ENCODE measurements at places on chromosomes 7 and 10. TPM values are rescaled to one million over a fixed set of nuclear protein-coding genes. Genes with fewer than 3 reads are reported as not detected.

DNA sequence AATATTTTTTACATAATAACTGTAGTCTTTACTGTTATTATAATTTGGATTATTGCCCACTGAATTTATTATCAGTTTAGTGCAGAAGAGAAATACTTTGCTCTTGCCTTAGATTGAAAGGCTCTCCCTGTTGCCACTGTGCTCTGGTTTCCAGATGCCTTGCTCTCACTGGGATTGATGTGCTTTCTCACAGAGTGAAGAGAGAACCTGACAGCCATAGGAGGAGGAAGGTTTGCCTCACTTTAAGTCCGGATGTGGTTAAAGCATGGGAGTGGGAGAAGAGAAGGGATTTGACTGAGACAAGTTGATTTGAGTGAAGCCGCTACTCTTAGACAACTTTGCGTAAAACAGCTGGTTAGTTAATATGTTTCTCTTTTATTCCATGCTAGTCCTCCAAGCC lies 68.2 kb upstream of the RPA3 start:
- no peaks in the 10 kb centered on the region for H3K27me3 ChIP-seq
- peaks cover 17% of the 10 kb centered on the region for H3K4me1 ChIP-seq
- no peaks in the 10 kb centered on the region for H3K36me3 ChIP-seq
- H3K4me3 ChIP-seq = no peak overlapping the region

- no peak for DNase-seq
- H3K27ac ChIP-seq = no peak overlapping the region
- H3K36me3 ChIP-seq = no peaks in the 10 kb centered on the region
- no peaks in the 10 kb centered on the region for H3K27me3 ChIP-seq
- H3K4me1 ChIP-seq = no peaks in the 10 kb centered on the region
Observed at GRCh38 chr10:124587811-124588211, 126.2 kb downstream of the LHPP start.

DNA sequence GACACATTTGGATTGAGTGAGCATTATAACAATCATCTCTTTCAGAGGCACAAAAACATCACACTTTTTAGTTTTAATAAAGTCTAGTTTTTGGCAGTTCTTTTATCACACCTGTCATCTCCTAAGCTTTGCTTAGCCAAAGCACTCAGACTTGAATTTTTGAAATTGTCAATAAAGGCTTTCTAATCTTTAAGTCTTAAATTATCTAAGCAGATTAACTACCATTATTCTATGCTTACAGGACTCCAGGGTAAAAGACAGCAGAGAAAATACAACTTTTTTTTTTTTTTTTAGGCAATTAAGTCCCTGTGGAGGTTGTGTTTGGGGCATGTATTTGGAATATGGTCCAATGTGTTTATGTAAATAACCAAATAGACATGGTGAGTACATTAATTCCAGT lies 17.6 kb upstream of the DLX6 start:
- no peak overlapping the region for H3K4me3 ChIP-seq
- no peak for DNase-seq
- H3K27me3 ChIP-seq = peaks cover 88% of the 10 kb centered on the region
- no peaks in the 10 kb centered on the region for H3K36me3 ChIP-seq

GRCh38 chr7:141558544-141559183 lies 7.5 kb downstream of the AGK start:
- H3K27ac ChIP-seq = no peak overlapping the region
- no peaks in the 10 kb centered on the region for H3K4me1 ChIP-seq
- H3K27me3 ChIP-seq = no peaks in the 10 kb centered on the region
- H3K4me3 ChIP-seq = no peak overlapping the region

- no peaks in the 10 kb centered on the region for H3K36me3 ChIP-seq
- H3K4me1 ChIP-seq = peaks cover 19% of the 10 kb centered on the region
- H3K27me3 ChIP-seq = no peaks in the 10 kb centered on the region
- no peak overlapping the region for H3K4me3 ChIP-seq
- DNase-seq = no peak
Observed at GRCh38 chr10:62912086-62912485, 95.9 kb upstream of the EGR2 start.

GRCh38 chr7:50954245-50954644 lies 171.5 kb upstream of the GRB10 start:
- H3K4me3 ChIP-seq = no peak overlapping the region
- no peaks in the 10 kb centered on the region for H3K27me3 ChIP-seq
- peaks cover 23% of the 10 kb centered on the region for H3K4me1 ChIP-seq
- no peak overlapping the region for H3K27ac ChIP-seq
- peaks cover 7% of the 10 kb centered on the region for H3K36me3 ChIP-seq

- H3K27me3 ChIP-seq = no peaks in the 10 kb centered on the region
- H3K4me3 ChIP-seq = no peak overlapping the region
- no peak overlapping the region for H3K27ac ChIP-seq
- no peaks in the 10 kb centered on the region for H3K4me1 ChIP-seq
- DNase-seq = no peak
Observed at GRCh38 chr7:77710861-77711260, 14.6 kb downstream of the RSBN1L start.

DNA sequence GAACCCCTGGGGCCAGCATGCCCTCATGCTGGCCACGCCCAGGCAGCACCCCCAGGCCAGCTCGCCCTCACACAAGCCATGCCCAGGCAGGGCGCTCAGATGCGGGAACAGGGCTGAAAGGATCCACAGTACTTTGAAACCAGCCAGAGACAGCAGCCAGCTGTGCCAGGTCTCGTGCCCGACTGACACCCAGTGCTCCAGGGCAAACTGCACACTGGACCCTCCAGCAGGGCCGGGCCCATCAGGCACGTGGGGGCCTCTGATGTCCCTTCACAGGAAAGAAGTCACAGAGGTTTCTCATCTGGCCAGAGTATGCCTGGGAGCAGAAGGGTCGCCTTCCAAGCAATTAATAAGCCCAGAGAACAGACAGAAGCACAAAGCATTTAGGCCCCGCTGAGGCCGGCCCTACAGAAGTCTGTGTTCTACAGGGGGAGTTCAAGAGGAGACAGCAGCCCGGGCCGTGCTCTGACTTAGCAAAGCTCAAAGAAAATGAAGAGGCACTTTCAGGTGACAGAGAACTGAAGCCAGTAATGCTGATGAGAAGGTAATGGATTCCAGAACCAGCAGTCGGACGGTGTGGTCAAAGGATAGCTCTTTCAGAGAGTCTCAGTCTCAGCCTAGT lies 21.4 kb downstream of the MAD1L1 start:
- H3K27ac ChIP-seq = no peak overlapping the region
- H3K36me3 ChIP-seq = no peaks in the 10 kb centered on the region
- H3K27me3 ChIP-seq = no peaks in the 10 kb centered on the region
- DNase-seq = no peak
- no peaks in the 10 kb centered on the region for H3K4me1 ChIP-seq

DNA sequence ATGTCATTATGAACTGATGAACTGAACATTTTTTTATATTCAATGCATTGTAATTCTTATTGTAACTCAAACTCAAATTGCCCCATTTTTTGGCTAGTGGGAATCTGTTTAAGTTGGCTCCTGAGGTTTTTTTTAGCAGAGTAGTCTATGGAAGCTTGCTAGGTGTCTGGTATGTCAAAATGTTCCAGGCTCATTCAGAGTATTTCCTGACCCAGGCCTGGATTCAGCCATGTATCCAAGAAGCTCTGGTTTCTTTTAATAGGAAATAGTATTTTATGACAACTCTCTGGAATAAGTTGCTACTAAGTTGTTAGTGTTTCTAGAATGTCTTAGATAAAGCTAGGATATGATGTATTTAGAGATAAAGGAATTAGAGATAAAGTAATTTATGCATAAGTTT lies 288.0 kb downstream of the ARL4A start:
- H3K4me1 ChIP-seq = peaks cover 10% of the 10 kb centered on the region
- no peak overlapping the region for H3K27ac ChIP-seq
- H3K4me3 ChIP-seq = no peak overlapping the region
- H3K36me3 ChIP-seq = no peaks in the 10 kb centered on the region
- DNase-seq = no peak

DNA sequence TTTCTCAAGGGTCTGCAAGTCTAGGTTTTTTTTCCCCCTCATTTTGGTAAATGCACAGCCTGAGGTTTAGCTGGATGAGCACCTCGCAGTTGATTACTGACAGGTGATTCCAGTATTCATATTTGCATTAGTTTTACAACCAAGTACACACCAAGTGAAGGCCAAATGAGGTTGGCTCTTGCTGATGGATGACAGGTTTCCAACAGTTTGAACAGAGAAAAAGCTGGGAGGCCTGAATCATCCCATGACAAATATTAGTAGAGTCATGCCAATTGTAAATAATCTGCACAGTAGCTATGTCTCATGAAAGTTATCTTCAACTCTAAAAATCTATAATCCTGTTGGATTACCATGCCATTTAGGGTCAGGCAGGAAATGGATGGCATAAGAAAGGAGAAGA lies 399.8 kb downstream of the HTR7 start:
- DNase-seq = no peak
- H3K27ac ChIP-seq = no peak overlapping the region
- no peaks in the 10 kb centered on the region for H3K36me3 ChIP-seq
- no peak overlapping the region for H3K4me3 ChIP-seq
- H3K27me3 ChIP-seq = no peaks in the 10 kb centered on the region

- no peaks in the 10 kb centered on the region for H3K36me3 ChIP-seq
- no peaks in the 10 kb centered on the region for H3K27me3 ChIP-seq
- H3K4me1 ChIP-seq = no peaks in the 10 kb centered on the region
- DNase-seq = no peak
Observed at GRCh38 chr10:87703771-87704170, 44.1 kb downstream of the PAPSS2 start.

- no peaks in the 10 kb centered on the region for H3K27me3 ChIP-seq
- no peak overlapping the region for H3K27ac ChIP-seq
Observed at GRCh38 chr7:30965372-30965771, 1.6 kb downstream of the GHRHR start.

DNA sequence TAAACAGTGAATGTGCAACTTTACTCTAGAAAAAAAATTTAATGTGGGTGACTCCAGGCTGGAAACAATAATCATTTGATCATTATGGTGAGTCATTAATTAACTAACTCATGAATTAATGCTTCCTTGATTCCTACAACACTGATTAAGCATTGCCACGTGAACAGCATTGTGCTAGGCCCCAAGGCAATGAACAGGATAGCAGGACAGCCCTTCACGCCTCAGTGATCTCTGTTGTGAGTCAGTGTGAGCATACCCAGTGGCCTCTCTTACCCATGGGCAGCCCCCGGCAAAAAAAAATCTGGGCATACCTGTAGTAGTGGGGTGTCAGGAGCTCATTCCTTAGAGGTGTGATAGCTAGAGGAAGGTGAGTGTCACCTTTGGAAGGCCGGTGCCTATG lies 76.0 kb downstream of the DENND2A start:
- no peaks in the 10 kb centered on the region for H3K36me3 ChIP-seq
- H3K4me3 ChIP-seq = no peak overlapping the region
- peak overlapping the region; percentile 31 for H3K27ac ChIP-seq
- no peaks in the 10 kb centered on the region for H3K27me3 ChIP-seq
- peak; percentile 27 for DNase-seq

DNA sequence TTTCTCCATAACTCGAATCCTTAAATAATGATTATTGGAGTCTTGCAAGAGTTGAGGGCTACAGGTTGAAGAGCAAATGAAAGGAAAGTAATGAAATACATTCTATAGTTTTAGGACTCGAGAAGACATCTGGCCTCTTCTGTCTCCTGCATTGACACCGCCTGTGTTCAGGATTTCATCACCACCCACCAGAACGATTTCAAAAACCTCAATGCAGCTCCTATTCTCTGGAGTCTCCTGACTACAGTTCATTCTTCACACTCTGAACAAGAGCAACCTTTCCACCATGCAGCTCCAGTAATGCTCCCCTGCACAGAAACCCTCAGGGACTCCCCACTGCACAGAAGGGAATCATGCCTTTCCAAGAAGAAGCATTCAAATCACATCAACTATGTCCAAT lies 5.5 kb downstream of the IL15RA start:
- no peaks in the 10 kb centered on the region for H3K36me3 ChIP-seq
- H3K4me3 ChIP-seq = no peak overlapping the region
- H3K4me1 ChIP-seq = peaks cover 3% of the 10 kb centered on the region
- H3K27ac ChIP-seq = no peak overlapping the region
- peaks cover 48% of the 10 kb centered on the region for H3K27me3 ChIP-seq

DNA sequence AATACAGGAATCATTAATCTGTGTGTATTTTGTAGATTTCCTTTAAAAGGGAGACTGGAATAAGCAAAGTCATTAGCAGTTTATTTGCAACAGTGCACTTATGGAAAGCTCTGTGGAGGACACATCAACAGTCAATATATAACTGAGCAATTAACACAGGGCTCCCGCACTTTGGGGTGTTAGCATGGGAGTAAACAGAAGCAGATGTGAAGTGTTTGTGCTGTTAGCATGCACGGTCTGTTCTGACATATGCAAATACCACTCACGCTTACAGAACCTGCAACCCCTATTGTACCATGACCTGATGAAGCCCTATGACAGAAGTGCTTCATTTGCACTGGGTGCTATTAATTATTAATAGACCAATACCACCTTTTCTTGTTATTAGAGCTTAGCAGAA lies 118.9 kb downstream of the PPP1R3A start:
- H3K27me3 ChIP-seq = no peaks in the 10 kb centered on the region
- H3K4me1 ChIP-seq = no peaks in the 10 kb centered on the region
- H3K4me3 ChIP-seq = no peak overlapping the region
- no peak for DNase-seq
- H3K36me3 ChIP-seq = no peaks in the 10 kb centered on the region
- no peak overlapping the region for H3K27ac ChIP-seq

GRCh38 chr10:21304198-21304597 lies 221.3 kb downstream of the SKIDA1 start:
- no peak for DNase-seq
- H3K4me3 ChIP-seq = no peak overlapping the region

DNA sequence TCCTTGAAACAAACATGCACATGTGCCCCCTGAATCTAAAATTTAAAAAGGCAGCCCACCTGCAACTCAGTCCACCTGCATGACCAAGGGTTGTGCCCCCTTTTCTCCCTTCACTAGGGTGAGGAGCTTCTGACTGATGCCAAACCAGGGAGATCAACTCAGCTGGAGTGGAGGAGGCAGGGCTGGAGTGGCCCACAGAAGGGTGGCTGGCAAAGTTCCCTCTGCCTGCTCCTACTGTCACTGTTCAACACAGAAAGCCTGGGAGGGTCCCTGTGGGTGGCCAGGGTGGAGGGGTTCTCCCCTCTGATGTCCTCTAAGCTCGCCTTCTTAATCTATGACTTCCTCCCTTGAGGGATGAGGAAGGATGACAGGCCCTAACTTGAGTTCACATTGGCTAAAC lies 55.7 kb upstream of the ANTXRL start:
- H3K4me3 ChIP-seq = no peak overlapping the region
- no peaks in the 10 kb centered on the region for H3K36me3 ChIP-seq
- DNase-seq = no peak
- H3K27ac ChIP-seq = no peak overlapping the region
- H3K4me1 ChIP-seq = no peaks in the 10 kb centered on the region

GRCh38 chr10:112999102-112999501 lies 49.1 kb downstream of the TCF7L2 start:
- no peaks in the 10 kb centered on the region for H3K27me3 ChIP-seq
- no peak overlapping the region for H3K4me3 ChIP-seq
- no peak for DNase-seq
- no peak overlapping the region for H3K27ac ChIP-seq
- H3K36me3 ChIP-seq = no peaks in the 10 kb centered on the region

The METTL27 gene
- total RNA-seq = 12.0 TPM

The STOX1 gene
- 53.9 TPM for total RNA-seq

The PTN gene
- 207 TPM for total RNA-seq

The CCL24 gene
- not detected for total RNA-seq

The CCL26 gene
- not detected for total RNA-seq

The ABHD11 gene
- 9.3 TPM for total RNA-seq

The SMO gene
- 114 TPM for total RNA-seq

The KBTBD2 gene
- total RNA-seq = 31.2 TPM

The OR2A5 gene
- not detected for total RNA-seq

The USP54 gene
- total RNA-seq = 50.6 TPM

The MINDY4 gene
- 5.2 TPM for total RNA-seq

The OR2A42 gene
- total RNA-seq = 0.15 TPM

The ANK3 gene
- 54.1 TPM for total RNA-seq

The TWNK gene
- total RNA-seq = 6.4 TPM

The LRRC18 gene
- not detected for total RNA-seq

The FASTK gene
- 71.0 TPM for total RNA-seq

The FKBP6 gene
- not detected for total RNA-seq
